ENCODE measurements at places on chromosomes 16 and 17. TPM values are rescaled to one million over a fixed set of nuclear protein-coding genes. Genes with fewer than 3 reads are reported as not detected.

DNA sequence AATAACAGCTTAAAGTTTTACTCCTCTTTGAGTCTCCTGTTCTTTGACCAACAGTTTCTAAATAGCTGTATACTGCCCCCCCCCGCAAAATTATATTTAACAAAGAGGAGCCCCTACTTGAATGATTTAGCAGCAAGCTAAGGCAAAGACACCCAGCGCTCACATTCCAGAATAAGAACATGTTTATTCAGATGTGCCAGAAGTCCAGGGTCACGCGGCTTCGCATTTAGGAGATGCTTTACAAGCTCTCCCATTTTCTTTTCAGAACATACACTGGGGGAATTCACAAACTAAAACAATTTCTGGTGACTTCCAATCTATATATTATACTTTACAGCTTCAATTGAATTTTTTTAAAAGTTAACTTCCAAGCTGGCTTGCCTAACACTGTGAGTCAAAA is 5.3 kb downstream of the PLD6 start:
- DNase-seq: peak; percentile 42

The NAE1 gene
- 68.2 TPM for polyA plus RNA-seq

GRCh38 chr17:2455956-2456355 is 55.1 kb upstream of the MNT start:
- DNase-seq: no peak

The TSPOAP1 gene
- polyA plus RNA-seq: 77.0 TPM

The TOP2A gene
- polyA plus RNA-seq: 176 TPM

- DNase-seq: no peak
Measured at GRCh38 chr16:17426451-17426850, 44.3 kb downstream of the XYLT1 start.

The IL34 gene
- polyA plus RNA-seq: 1.2 TPM

The MILR1 gene
- 2.0 TPM for polyA plus RNA-seq

The ITGAX gene
- 0.51 TPM for polyA plus RNA-seq

DNA sequence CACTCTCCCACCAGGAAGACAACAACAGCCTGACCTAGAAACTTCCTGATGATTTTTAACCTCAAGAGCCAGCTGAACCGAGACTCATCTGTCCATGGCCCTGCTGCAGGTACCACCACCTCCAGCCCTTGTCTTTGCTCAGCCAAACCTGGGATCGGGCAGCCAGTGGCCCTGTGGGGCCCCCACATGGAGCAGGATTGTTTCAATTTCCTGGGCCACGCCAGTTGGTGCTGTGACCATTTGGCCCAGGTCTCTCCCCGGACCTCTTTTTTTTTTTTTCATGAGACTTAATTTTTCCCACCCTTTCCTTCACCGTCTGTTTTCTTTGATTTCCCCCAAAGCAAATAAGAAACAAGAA is 8.3 kb upstream of the HOXB2 start:
- DNase-seq: no peak

- no peak for DNase-seq
Measured at GRCh38 chr17:31686495-31686894, 172.5 kb downstream of the COPRS start.

The RAC3 gene
- polyA plus RNA-seq: 17.1 TPM

DNA sequence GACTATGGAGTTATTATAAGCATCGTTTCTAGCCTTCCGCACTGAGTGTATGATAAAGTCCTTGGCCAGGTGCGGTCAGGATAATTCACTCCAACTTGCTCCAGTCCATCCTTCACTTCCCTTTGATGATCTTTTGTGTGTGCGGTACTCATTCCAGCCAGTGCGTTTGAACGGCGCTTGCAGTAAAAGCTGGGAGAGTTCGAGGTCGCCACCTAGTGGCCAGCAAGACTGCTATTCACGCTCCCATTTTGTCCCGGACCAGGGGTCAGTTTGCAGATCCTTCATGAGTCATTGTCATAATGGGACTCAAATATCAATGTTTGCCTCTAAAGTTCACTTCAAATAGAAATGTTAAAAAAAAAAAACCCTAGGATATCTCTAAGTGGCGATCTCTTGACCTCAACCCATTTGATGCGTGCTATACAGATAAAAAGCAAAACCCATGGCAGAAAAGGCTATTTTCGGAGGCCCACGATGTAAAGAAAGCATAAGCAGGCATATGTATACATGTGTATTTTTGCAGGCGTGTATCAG is 417.1 kb downstream of the TMEM114 start:
- DNase-seq: peak; percentile 83

GRCh38 chr17:34161690-34162089 is 93.4 kb upstream of the CCL2 start:
- DNase-seq: no peak

The UMOD gene
- polyA plus RNA-seq: 99.8 TPM

GRCh38 chr17:32356378-32356743 is 6.4 kb downstream of the ZNF207 start:
- DNase-seq: no peak

The PRAC2 gene
- polyA plus RNA-seq: not detected

DNA sequence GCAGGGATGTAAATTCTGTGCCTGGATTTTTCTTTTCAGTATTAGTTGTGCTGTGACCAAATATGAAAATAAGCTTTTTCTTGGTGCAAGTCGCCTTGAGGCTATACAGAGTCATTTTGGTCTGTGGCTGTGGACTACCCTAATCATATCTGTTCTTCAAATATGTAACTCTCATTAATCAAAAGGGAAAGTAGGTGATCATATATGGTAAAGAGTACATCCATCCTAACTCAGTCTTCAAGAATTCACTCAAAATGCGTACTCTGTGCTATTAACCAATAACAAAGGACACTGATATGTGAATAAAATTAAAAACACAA is 2.6 kb downstream of the CPD start:
- DNase-seq: no peak

The SBK1 gene
- 23.7 TPM for polyA plus RNA-seq

The KRT25 gene
- not detected for polyA plus RNA-seq

- no peak for DNase-seq
Measured at GRCh38 chr16:23570992-23571632, 13.6 kb downstream of the UBFD1 start.

DNA sequence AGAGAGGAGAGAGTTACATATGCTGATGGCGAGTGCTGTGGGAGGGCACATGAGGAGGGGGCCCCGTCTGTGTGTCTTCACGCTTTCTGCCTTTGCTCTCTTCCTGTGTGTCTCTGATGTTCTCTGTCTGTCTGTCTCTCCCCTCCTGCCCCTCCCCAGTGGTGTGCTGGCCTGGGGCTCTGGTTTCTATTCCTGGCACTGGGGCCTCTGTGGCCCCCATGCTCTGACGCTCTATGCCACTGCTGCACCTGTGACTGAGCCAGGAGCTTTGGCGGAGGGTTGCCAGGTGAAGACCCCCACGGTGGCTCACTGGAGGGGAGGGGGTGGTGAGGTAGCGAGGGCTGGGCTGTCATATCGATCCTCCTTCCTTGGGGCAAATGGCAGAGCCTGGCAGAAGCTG is 24.6 kb upstream of the BRD7 start:
- DNase-seq: no peak

GRCh38 chr16:66903544-66904427 is 14.9 kb downstream of the CDH16 start:
- DNase-seq: no peak

The CACNG1 gene
- not detected for polyA plus RNA-seq
